NCI-H1092 (cell line): ENCODE measurements at places on chromosomes 4 and X.

GRCh38 chrX:47568656-47569295 is 7.8 kb downstream of the ARAF start:
- DNase-seq, result peak; percentile 2

GRCh38 chrX:70456256-70456655 is 11.6 kb downstream of the DLG3 start:
- DNase-seq, result no peak

DNA sequence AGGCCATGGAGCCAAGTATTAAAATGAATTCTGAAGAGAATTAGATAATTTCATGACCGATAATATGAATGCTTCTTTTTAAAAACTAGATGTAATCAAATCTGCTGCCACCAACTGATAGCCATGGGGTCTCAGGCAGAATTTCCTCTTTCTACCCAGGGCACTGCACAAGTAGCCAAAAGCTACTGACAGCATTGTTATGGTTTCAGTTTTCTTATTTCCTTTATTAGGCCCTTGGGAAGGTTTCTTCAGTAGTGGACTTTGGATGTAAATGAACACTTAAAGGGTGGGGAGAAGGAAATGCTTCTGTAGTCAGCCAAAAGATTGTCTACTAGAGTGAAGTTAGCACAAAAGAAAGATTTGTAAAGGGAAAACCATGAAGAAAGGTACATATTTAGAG is 686.0 kb downstream of the ADGRL3 start:
- DNase-seq, result no peak

DNA sequence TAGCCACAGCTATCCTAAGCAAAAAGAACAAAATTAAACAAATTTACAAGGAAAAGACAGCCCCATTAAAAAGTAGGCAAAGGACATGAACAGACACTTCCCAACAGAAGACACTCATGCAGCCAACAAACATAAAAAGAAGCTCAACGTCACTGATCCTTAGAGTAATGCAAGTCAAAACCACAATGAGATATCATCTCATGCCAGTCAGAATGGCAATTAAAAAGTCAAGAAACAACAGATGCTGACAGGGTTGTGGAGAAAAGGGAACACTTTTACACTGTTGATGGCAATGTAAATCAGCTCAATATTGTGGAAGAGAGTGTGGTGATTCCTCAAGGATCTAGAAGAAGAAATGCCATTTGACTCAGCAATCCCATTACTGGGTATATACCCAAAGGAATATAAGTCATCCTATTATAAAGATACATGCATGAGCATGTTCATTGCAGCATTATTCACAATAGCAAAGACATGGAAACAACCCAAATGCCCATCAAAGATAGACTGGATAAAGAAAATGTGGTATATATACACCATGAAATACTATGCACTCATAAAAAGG is 163.0 kb upstream of the TET2 start:
- DNase-seq, result no peak

DNA sequence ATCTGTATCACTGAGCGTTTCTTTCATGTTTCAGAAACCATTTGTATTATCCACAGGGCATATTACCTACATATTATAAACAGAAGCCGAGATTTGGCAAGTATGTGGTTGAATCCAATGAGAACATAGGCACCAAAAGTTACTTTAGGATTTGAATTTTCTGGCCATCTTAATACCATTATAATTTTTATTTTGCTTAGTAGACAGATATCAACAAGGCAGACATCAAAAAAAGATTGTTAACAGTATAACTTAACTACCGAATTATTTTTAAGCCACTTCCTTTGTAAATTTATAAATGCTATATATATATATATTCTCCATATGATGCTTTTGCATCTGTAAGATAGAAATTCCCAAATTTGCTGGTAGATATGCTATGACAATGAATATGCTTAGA is 2.2 kb downstream of the GUCY1B1 start:
- DNase-seq, result no peak

GRCh38 chrX:2829469-2830246 is 928 bp downstream of the GYG2 start:
- no peak for DNase-seq
